T-cell (primary cell): ENCODE measurements at places on chromosomes 2 and 18.

DNA sequence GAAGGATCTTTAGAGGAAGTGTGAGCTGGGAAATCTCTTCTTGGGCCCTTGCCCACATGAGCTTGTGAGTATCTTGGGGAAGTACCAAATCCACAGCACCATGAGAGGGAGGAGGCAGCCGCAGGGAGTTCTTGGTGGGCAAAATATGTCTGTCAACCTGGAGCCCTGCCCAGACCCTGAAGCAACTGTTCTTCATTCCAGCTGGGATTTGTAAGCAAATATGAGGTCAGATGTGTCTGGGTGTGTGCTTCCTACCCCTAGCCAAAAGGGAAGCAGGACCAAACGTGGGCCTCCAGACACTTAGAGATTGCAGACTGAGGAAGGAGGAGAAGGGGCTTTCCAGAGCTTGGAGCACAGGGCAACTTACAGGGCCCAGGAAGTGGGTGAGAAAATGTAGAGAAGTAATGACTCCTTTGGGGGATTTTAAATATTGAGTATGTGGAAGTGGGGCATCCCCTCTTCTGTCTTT lies 41.9 kb downstream of the TMEM247 start:
- DNase-seq, result no peak

- no peak for DNase-seq
Observed at GRCh38 chr2:2026252-2026831, 282.0 kb upstream of the PXDN start.

DNA sequence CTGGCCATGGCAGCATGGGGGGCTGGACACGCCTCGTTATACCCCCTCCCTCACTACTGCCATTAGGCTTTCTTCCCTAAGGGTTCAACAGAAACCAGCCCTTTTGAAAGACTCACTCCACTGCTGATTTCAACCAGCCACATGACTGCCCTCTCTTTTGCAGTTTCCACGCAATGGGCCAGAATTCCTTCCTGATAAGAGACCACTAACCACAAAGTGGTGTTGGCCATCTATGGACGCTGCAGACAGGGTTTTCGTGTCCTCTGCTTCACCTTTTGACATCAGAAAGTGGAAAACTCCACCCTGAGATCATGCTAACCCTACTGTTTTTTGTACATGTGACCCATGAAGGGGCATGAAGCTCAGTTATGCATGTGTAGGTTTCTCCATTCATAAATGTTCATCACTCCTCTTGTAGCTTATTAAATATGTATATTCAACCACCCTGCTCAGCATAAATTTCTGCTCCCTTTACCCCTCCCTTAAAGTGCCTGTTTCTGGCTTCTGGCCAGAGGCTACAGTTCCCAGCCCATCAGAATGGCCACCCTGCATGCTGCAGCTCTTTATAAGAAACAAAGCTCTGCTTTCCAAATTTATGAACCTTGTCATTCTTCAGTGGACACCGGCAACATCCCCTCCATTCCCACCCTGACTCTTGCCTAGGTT lies 106.6 kb upstream of the MSH6 start:
- no peak for DNase-seq

DNA sequence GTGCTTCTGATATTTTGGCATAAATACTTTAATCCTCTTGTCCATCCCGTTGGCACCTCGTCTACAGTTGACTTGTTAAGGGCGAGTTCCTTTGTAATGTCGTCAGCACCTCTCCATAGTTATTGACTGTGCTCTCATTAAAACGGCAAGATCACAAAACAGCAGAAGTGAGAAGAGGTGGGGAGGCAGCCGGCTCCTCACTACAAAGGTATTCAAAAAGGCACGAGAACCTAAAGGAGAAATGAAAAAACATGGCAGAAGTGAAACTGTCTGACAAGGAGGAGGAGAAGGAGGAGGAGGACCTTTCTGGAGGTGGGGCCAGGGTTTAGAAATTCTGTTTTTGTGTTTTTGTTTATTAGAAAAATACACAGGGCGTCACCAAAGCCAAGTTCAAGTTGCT lies 235.6 kb downstream of the BCL11A start:
- DNase-seq, result no peak

DNA sequence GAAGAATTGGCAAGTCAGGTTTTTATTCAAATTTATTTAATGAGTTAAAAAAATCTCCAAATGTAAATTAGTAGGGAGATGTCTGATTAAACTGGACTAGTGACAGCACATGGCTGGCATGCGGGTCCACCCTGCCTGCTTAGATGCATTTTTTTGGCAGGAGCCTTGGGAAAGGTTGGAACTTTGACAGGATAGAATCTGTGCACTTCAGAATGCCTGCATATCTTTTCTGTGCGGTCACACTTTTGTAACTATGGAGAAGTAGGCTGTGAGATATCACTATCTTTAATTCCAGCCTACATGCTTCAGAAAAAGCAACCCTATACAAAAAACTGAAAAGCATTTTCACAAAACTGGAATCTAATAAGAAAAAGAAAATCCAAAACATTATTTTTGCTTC lies 317.8 kb downstream of the MBD2 start:
- DNase-seq, result no peak

- peak; percentile 15 for DNase-seq
Observed at GRCh38 chr2:233060980-233061590, 943 bp downstream of the INPP5D start.

DNA sequence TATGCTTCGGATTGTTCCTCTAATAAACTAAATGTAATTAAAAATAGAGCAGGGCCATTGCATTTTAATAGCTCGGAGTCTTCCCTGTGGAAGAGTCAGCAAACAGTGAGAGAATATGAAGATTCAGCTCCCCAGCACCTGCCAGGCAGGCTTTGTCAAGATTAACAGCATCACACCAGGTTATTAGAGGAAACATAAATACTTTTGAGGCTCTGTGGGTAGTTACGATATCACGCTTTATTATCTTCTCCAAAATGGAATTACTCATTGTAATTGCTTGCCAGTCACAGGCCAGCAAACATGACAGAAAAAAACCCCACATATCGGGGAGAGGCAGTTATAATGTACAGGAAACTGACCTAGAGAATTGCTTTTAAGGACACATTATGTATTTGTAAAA lies 303.9 kb downstream of the CPS1 start:
- no peak for DNase-seq

- no peak for DNase-seq
Observed at GRCh38 chr2:172938713-172939375, 136.8 kb upstream of the MAP3K20 start.

DNA sequence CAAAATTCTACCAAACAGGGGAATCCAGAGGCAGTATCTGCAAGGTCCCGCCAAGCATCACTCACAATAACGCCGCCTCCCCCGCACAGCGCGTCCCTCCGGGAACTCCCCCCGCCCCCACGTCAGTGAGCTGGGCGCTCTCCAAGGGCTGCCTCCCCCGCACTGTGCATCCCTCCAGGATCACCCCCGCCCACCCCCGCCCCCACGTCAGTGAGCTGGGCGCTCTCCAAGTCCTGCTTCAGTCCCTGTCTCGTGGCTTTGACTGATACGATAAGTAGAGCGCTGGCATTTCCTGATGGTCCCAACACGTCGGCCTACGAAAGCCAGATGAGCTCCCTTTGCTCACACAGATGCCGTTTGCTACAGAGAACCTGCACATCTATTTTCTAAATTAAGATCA lies 130.7 kb upstream of the TPO start:
- DNase-seq, result no peak

DNA sequence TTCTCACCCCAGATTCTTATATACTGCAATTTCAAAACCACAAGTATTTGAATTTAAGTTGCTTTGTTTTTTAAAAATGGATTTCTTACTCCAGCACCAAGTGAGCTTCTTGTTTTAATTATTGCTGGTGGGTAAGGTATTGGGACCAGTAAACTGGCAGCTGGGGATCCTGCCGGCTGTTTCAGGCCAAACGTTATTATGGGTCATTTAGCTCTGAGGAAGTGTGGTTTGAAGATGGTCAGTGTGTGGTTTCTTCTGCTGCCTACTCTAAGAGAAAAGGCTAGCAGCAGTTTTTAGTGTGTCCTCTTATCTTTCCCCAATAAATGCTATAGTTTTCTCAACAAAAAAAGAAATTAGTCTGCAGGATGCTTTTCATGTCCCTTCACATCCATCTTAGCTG lies 30.6 kb downstream of the CFAP221 start:
- no peak for DNase-seq

GRCh38 chr2:205683502-205684367 lies 1.4 kb downstream of the NRP2 start:
- DNase-seq, result no peak

- peak; percentile 49 for DNase-seq
Observed at GRCh38 chr2:108965540-108966289, 23.3 kb downstream of the EDAR start.

GRCh38 chr18:64275593-64276300 lies 126.9 kb upstream of the LINC00305 start:
- DNase-seq, result no peak

- DNase-seq, result no peak
Observed at GRCh38 chr2:146455325-146455724, 1389.5 kb upstream of the ACVR2A start.

GRCh38 chr18:8257851-8258434 lies 351.3 kb upstream of the RAB12 start:
- no peak for DNase-seq

DNA sequence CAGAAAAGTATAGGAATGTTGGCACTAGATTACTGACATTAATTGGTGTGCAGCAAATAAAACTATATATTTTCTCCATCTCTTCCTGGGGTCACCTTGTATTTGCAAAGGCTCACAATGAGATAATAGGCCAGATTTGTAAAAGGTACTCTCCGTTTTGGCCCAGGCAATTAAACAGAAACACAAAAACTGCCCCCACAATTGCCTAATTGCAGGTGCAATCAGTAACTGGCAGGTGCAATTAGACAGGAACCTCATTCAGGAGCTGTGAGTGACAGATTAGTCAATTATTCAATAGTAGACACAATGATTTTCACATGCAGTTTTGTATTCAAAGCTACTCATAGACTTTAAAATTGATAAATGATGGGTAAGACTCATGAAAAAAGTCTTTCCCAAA lies 451.4 kb upstream of the ID2 start:
- no peak for DNase-seq

DNA sequence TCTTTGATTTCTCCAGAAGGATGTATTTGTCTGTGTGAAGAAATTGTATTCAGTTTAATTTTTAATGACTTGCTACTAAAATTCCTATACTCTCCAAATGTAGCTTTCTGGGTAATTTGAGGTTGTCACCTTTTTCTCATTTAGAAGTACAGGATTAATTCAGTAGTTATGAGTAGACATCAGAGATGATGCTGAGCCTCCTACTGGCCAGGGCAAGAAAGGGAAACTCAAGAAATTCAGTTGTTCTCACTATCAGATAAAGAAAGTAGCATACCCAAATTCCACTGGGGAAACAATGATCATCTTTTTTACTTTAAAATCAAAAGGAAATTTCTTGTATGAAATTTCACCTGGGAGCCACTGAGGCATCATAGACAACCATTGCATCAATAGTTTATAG lies 199.4 kb downstream of the SATB2 start:
- no peak for DNase-seq

DNA sequence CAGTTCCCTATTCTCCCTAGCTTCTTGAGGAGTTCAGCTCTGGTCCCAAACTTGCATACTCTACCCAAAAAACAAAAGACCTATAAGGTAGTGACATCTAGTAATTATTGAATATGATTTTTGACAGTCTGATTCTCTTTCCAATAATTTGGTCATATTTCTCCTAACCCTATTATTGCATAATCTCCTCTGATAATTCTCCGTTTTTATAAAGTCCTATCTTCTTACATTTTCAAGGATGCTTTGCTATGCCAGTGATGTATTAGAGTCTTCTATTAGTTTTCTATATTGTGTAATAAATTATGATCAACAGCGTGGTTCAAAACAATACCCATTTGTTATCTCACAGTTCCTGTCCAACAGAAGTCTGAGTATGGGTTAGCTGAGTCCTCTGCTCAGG lies 426.3 kb downstream of the BCL11A start:
- no peak for DNase-seq

DNA sequence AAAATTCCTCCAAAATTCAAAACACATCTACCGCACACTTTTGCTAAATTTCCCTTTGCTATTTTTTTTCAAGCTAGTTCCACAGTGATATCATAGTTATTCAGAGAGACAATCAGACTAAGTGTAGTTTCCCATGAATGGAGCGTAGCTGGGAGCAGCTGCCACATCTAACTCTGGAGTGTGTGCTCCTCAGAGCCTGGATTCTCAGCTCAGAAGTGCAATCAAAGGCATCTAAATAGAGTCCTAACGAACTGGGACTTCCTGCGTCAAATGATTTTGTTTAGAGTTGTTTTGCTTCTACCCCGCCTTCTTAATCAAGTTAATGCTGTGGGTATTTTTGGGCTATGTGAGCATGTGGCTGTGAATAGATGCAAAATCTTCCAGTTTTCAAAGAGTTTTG lies 160.3 kb downstream of the TMEM18 start:
- DNase-seq, result no peak

GRCh38 chr2:88144914-88145497 lies 17.1 kb upstream of the FABP1 start:
- DNase-seq, result no peak

DNA sequence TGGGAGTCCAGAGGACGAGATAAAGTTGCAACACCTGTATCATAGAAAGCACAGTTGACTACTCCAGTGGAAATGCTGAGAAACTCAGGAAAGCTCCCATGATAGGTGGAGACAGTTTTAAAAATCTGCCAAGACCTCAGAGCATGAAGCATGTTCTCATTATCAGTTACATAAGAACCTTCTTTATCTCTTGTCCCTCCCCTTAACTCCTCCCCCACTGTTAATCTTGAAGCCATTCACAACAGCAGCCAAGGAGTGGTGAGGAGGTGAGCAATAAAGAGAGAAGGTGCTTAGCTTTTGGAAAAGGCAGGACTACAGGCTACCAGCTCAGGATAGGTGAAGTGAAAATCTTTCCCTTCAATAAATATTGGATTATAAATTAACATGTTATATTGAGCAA lies 657.9 kb downstream of the NYAP2 start:
- DNase-seq, result no peak
